ENCODE measurements at places on chromosomes 3 and 15.
A peak's percentile ranks its signal among the peaks of the same experiment; 100 is the strongest.

GRCh38 chr3:33089515-33089914 is 7.4 kb downstream of the GLB1 start:
- DNase-seq: no peak

GRCh38 chr3:127744253-127744815 is 71.6 kb downstream of the ABTB1 start:
- no peak for DNase-seq

- DNase-seq: no peak
These were observed 23.7 kb upstream of the NECTIN3 start for GRCh38 chr3:111047812-111048435.

DNA sequence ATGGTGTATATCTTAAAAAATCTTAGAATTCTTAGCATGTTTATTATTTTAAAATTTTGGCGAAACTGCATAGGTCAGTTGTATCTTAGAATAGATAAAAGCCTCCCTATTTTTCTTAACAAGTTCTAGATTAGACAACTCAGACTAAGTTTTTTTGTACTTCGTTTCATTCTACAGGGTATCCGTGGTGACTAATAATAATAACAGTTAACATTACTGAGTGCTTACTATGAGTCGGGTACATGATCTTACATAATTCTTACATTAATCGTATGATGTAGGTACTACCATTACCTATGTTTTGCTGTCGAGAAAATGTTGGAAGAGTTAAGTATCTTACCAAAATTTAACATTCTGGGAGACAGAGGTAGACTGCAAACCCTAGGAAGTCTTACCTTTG is 60.7 kb downstream of the UBE2E2 start:
- DNase-seq: peak; percentile 86

- no peak for DNase-seq
These were observed 25.0 kb upstream of the TM4SF1 start for GRCh38 chr3:149402481-149402880.

- DNase-seq: peak; percentile 97
These were observed 211.1 kb upstream of the GADL1 start for GRCh38 chr3:31105438-31106077.

DNA sequence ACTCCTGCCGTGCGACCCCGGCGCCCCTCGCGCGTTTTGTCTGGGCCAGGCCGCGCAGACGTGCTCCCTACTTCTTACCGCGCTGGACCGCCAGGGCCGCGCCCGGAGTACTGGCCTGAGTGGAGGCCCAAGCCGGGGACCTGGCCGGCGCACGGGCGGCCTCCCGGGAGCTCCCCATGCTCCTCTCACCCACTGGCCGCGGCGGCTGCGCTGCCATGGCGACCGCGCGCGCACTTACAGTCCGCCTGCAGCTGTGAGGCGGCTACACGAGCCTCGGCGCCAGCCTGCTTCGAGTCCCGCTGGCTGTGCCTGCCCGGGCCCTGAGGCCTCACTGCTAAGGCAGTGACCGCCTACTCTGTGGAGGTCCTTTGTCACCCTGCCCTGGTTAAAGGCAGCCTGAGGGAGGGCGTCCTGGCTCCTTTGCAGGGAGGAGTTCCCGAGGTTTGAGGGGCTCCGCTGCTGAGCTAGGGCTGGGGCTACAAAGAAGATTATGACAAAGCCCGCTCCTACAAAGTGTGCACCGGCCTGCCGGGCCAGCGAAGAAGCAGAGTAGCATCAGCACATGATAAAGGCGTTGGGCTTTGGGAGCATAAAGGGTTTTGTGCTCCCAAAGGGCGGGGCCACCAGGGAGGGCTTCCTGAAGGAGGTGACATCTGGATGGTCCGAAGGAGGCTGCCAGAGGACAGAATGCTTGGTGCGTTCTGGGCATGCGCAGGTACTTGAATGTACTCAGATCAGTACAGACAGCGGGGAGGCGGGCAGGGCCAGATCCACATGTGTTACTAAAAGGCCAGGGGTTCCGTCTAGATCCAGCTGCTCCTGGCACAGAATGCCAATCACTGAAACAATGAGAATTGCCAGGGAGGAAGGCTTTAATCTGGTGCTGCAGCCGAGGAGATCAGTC is at the start of the genes LRRC34 and LRRIQ4:
Gene LRRC34, minus strand, starts transcription at position 573 of the 904 bp plus-strand sequence. Its CDS starts 356 bp downstream, at position 217.
Gene LRRIQ4, plus strand, starts transcription at position 539 of the 904 bp plus-strand sequence. CDS start 9,052 bp downstream, outside the sequence.
- DNase-seq: peak; percentile 86

GRCh38 chr15:50183112-50183794 is 1.3 kb downstream of the SLC27A2 start:
- no peak for DNase-seq

- no peak for DNase-seq
These were observed 7.6 kb downstream of the KY start for GRCh38 chr3:134643150-134643675.

- DNase-seq: no peak
These were observed 482 bp upstream of the OGG1 start for GRCh38 chr3:9749296-9749644.

DNA sequence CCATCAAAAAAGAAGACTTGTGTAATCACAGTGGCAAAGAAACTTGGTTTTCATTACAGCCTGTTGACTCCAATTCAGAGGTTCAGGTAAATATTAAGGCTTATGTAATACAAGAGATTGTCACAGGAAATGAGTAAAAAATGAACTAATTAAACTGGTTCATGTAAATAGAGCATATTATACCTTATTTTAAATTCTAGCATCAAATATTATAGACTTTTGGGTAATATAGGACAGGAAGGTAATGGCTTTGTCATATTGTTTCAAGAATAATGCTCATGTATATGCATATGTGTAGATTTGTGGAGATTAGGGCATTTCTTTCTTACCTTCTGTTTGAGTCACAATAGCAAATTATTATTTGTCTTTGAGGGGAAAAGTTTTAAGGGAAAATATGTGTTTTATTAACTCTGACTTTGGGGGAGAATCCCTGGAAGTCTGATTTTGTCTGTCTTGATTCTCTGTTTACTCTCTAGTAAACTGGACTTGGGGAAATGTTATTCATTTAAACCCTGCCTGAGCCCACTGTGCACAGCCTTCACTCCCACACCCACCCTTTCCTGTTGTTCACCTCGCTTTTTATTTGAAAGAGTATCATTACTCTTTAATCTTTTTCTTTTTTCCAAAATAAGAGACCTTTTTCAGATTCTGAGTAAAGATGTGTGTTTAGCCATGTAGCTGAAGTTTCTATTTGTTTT is 43.0 kb downstream of the RASA2 start:
- no peak for DNase-seq

DNA sequence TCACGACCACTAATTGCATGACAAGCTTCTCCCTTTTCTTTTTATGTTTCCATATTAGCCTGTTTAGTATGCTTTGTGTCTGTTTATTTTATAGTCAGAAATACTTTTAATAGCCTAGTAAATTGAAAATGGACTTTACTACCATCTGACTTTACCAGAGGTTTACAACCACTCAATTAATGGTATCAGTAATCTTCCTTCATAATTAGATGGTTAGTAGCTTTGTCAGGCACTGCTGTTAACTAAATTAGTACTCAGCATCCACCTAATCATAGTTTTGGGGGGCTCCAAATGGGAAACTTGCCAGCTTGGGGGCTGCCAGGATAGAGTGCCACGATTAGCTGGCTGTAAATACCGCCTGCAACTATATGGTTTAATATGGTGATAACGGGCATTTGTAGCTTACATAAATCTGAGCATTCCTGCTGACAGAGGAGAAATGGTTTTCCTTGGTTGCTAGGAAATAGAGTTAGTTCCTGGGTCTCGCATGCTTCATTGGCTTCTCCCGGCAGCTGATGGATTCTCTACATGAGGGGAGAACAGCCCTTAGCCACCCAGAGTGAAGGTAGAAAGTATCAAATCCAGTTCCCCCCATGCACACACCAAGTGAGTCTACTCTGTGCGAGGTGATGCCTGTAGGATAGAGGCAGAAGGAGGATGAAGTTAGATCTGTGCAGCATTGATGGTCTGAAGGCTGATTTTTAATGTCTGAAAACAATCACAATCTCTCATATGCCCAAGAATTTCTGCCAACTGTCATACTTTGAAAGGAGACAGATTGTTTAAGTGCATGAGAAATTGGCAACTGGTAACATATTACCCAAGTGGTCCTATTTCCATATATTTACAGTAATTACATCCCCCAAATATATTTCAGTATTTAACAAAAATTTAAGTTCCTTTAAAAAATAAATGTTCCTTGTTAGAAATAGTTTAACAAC is 326.6 kb upstream of the PROK2 start:
- DNase-seq: no peak

DNA sequence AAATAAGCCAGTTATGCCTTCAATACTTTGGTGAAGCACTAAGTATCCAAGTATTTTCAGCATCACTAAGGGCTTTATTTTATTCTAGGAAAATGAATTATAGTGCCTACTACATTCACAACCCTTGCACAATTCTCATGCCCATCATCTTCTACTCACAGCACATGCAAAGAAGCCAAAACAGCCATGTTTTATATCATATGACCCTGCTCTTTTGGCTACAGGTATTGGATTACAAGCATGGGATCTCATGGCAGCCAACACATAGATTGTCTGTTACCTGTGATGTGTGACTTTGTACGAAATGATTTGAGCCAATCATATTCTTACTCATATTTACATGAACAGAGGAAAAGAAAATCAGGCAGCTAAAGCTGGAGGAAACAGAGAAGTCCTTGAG is 38.6 kb downstream of the STT3B start:
- no peak for DNase-seq

DNA sequence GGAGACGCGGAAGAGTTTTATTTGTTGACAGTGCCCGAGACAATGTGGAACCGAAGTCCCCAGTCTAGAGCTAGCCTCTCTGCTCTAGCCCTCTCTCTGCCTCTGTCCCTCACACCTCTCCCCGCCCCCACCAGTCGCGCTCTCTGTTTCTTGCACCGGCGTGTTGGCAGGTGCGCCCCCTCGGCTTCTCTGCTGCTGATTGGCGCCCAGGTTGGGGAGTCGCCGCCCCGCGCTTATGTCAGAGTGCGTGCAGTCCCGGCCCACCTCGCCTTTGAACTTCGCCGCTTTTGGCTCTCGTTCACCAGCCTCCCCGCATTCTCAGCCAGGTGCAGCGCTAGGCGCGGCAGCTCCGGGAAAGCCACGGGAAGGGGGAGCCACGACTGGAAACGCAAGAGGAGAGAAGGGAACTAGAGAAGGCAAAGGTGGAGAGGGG is at the start of gene SOX14:
Gene SOX14, plus strand, starts transcription at position 315 of the 433 bp plus-strand sequence. CDS start 470 bp downstream, outside the sequence.
- DNase-seq: no peak

DNA sequence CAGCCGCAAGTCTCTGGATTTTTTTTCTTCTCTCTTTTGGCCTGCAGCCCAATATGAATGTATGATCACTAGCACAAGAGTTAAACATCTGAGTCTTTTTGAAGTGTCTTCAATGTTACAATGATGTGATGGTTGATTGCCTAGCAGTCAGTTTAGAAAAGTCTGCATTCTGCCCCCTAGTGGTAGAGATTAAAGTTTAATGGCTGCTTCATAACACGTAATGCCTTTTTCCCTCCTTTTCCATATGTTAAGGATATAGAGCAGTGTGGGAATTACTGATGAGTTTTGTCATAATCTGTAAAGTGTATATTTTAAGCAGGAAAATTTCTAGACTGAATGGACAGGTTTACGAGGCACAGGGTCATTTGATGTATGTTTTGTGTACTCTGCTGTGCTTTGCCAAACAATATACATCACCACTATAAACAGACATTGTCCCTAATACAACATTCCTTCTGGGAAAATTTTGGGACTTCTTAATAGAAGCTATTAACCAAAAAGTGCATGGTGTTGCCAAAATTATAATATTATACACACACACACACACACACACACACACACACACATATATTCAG is 1038.5 kb upstream of the NR2F2 start:
- DNase-seq: peak; percentile 66

DNA sequence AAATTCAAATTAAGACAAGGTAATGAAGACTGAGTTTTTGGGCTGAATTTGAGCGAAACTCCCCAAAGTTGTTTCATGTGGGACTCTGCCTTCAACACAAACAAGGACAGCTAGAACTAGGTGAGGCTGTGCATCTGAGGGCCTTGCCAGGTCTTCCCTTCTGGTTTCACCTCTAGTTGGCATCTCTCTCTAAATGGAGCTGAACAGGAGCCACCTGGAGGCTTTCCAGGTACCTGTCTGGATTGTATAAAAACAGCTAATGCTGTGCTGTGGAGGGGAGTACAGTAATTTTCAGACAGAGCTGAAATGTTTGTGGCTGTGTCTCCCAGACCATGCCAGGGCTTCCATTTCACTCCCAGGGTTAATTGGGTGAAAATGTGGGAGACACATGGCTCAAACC is 27.1 kb downstream of the TRIM71 start:
- DNase-seq: no peak

- peak; percentile 90 for DNase-seq
These were observed 452.1 kb upstream of the PPP2R3A start for GRCh38 chr3:135513106-135514059.

DNA sequence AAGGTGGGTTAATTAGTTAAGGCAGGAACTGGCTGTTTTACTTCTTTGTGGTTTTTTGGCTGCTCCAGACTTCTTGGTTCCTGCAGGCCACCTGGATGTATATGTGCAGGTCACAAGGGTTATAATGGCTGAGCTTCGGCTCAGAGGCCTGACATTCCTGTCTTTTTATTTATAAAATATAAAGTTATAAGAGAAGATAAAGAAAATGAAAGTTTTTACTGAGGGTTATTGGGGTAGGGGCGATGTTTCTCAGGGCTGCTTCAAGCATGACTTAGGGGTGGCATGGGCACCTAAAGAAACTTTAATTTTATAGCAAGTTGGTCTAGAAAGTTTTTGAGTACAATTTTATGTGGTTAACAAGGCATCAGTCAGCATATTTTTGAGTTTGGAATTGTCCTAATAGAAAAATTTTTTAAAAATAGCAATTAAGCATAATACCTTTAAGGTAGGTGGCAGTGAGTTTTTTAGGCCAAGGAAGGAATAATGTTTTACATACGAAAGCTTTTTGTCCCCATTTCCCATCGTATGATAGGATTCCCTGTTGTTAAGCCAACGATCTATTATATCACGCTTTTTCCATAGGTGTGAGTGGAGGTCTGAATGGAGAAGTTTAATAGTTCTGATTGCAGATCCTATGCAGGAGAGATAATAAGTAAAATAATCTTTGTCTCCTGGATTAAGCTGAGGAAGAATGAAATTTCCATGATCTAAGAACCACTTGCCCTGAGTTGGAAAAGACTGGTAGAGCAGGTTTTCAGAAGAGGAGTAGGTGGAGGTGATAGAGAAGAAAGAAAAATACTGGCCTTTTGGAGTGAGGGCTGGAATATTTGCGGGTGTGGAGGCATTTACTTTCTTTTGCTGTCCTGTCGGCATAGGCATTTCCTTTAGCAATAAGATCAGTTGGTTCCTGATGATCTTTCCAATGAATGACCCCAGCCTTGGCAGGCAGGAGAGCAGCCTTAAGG is 10.1 kb downstream of the STRIT1 start:
- DNase-seq: no peak

- no peak for DNase-seq
These were observed 54.9 kb downstream of the STARD5 start for GRCh38 chr15:81268881-81269601.

- DNase-seq: no peak
These were observed 62.2 kb upstream of the MRPS22 start for GRCh38 chr3:139281522-139282196.

GRCh38 chr3:6179761-6180160 is 681.2 kb upstream of the GRM7 start:
- DNase-seq: no peak
